ENCODE measurements at places on chromosomes 12 and 14. TPM values are rescaled to one million over a fixed set of nuclear protein-coding genes. Genes with fewer than 3 reads are reported as not detected.

The FOXN4 gene
- 0.03 TPM for total RNA-seq

The ESR2 gene
- 0.08 TPM for total RNA-seq

The RTL1 gene
- 0.23 TPM for total RNA-seq

The CD69 gene
- total RNA-seq = not detected

The POTEG gene
- not detected for total RNA-seq

The METTL3 gene
- total RNA-seq = 47.2 TPM

The KRT77 gene
- total RNA-seq = not detected

The PLEKHD1 gene
- 0.02 TPM for total RNA-seq

The TEX22 gene
- 0.36 TPM for total RNA-seq

The CRADD gene
- total RNA-seq = 14.1 TPM

The SLC25A47 gene
- not detected for total RNA-seq
